ENCODE measurements at places on chromosomes 11 and 22. TPM values are rescaled to one million over a fixed set of nuclear protein-coding genes. Genes with fewer than 3 reads are reported as not detected.

Gene LRP4
- total RNA-seq = 4.9 TPM

- peak; percentile 33 for DNase-seq
Measured at GRCh38 chr11:134574425-134574824, 162.4 kb upstream of the B3GAT1 start.

DNA sequence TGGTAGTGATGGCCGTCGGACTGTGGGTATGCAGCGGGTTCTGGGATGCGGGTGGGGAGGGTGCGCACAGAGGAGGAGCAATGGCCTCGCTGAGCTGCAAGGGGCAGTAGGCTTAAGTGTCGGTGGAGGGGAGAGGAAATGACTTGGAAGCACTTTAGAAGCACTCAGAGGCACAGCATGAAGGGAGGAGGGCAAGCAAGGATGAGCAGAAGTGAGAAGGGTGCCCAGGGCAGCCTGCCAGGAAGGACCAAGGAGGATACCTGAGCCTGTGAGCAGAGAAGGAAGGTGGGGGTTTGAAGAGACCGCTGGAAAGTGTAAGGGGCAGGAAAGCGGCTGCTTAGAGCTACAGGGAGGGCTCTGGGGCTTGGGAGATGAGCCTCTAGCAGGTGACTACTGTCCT is 330 bp downstream of the SLC5A1 start:
- DNase-seq = no peak

Gene TMPRSS13
- not detected for total RNA-seq

Gene OTUB1
- 61.7 TPM for total RNA-seq

Gene MRGPRX4
- not detected for total RNA-seq

- no peak for DNase-seq
Measured at GRCh38 chr11:100671471-100671870, 15.6 kb upstream of the ARHGAP42 start.

GRCh38 chr11:111736621-111737443 is 29.4 kb downstream of the PPP2R1B start:
- no peak for DNase-seq

DNA sequence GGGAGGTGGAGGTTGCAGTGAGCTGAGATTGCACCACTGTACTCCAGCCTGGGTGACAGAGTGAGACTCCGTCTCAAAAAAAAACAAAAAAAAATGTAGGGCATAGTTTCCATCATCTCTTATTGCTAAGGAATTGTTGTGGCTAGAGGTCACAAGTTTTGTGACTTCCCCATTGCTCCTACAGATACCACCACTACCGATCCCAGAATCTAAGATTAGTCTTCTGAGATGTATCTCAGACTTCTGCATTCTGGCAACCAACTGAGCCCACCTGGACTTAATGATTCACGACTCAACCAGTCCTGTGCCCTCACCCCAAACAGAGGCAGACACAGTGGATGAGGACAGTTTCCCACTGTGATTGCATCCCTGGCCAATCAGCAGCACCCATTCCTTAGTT is 148.9 kb downstream of the NECTIN1 start:
- no peak for DNase-seq

Gene SCUBE2
- total RNA-seq = 10.9 TPM

DNA sequence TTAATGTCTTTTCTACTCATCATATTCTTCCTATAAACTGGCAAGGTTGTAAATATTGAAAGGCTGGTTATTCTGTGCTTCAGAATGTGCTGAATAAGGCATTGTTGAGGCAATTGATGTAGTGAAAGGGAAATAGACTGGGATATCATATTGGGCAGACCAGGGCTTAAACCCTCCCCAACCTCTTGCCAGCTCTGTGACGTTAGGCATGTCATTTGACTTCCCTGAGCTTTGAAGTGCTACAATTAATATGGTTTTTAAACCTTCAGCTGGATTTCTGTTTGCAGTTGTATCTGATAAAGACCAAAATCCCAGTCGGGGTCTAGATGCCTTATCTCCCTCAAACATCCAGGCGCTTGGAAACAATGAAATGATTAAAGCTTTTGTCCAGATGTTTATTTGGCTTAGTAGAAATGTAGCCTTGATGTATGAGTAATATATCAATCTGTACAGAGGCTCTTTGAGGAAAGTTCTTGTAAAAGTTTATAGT is 208.1 kb downstream of the DBX1 start:
- DNase-seq = no peak

GRCh38 chr11:19511413-19512183 is 201.0 kb upstream of the NAV2 start:
- peak; percentile 71 for DNase-seq

- no peak for DNase-seq
Measured at GRCh38 chr22:38180841-38181452, 683 bp downstream of the PLA2G6 start.

- no peak for DNase-seq
Measured at GRCh38 chr11:110830747-110831146, 118.5 kb upstream of the ARHGAP20 start.
